ENCODE measurements at places on chromosomes 6 and 20.
A peak's percentile ranks its signal among the peaks of the same experiment; 100 is the strongest.

DNA sequence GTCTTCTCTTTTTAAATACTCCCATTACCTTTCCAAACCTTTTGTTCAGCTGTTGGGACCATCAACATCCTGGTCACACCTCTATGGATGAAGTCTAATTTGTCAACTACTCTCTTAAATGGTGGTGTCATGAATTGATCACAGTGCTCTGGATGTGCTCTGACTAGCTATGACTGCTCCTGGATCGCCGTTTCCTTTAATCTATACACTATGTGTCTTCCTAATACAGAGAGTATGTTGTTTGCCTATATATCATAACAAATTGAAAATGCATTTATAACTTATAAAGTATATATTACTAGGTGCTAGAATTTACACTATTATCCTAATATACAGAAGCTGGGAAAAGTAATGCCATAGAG, 357.5 kb downstream of the LAMA2 start:
- no peak for DNase-seq

- DNase-seq = no peak
These were observed 22.7 kb downstream of the TAF11 start for GRCh38 chr6:34865107-34865506.

- peak; percentile 83 for DNase-seq
These were observed 156.3 kb downstream of the ARID1B start for GRCh38 chr6:156933201-156934068.

GRCh38 chr20:46010491-46011391, 2.0 kb downstream of the MMP9 start:
- DNase-seq = no peak

- DNase-seq = no peak
These were observed 31.6 kb downstream of the OPRM1 start for GRCh38 chr6:154070657-154071056.

DNA sequence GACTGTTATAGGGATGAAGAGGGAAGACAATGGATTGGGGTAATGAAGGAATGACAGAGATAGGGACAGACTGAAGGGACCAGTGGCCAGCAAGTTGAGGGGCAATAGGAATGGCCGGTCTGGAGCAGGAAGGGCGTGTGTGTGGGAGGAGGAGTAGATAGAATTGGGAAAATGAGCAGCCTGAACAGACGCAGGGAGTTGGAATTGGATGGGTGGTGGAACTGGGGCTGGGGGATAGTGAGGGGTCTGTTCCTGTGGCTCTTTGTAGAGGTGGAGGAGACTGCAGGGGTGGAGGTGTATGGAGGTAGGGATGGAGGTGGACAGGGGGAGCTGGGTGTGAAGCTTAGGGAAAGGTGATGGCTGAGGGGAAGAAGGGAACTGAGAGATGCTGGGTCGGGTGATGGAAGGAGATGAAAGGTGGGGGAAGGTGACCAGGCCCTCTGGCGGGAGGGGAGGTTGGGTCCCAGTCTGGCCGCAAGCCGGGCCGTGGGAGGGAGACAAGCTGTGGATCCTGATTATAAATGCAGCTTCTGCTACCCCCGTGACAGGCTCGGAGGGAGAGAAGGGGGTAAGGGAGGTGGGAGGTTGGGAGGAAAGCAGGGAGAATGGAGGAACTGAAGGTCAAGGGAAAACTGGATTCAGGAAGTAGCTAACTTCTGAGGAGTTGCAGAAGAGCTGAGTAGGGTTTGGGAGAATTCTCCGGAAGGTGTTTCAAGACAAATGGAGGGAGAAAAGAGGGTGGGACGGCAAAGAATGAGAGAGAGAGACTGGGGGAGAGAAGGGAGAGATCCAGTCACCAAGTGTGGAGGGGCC, 5.2 kb downstream of the SYNGAP1 start:
- no peak for DNase-seq

DNA sequence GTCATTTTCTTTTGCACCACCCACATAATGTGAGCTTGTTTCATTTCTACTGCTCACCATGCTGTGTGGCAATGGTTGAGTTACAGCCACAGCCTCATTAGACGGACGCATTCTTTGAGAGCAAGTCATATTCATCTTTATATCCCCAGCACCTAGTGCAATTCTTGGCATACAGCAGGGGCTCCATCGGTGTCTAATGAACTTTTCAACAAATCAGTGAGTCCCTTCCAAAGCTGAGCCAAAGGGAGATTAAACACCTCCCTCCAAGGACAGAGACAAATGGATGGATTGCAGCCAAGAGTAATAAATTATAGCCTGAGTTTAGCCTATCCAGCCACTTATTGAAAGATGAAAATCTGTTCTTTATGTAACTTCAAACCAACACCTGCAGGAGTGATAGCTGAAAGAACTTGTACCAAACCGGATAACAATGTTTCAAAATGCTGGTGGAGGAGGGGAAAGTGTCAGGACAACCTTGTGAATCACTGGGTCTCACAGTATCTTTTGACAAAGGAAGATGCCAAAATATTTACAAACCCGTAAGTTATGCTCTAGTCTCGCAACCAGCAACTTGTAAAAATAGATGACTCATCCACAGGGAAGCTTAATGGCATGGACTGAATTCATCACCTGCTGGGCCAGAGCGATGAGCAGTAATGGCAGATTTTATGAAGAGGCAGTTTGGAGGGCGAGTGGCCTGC, 139.0 kb downstream of the PXDC1 start:
- DNase-seq = no peak

GRCh38 chr6:116764961-116765841, at the start of gene FAM162B:
FAM162B (minus strand) TSS chr6:116765719; CDS start chr6:116765576, 143 bp downstream.
- DNase-seq = peak; percentile 28

DNA sequence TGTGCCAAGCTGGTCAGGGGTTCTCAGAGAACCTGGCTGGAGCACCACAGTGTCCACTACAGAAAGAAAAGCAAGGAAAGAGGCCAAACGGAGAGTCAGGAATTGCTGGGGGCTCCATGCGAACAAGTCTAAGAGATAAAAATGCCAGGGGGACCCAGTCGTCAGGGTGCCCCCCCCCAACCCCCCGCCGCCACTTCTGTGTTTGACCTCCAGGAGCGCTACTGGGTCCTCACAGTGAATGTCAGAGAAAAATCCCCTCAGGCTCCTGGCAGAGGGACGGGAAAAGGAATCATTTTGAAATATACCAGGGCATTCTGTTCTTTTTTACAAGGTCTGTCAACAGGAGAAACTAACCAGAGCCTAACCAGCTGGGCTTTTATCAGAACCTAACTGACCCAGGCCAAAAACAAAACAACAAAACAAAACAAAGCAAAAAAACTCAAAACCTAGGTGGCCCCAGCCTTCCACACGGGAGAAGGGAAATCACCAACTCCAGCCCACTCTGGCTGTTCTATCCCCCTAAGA, 17.9 kb upstream of the NELFCD start:
- DNase-seq = no peak

All from colonic mucosa (tissue), 4 donors.